Stimulated activated CD8-positive, alpha-beta memory T cell treated with anti-CD3 and anti-CD28 coated beads, Interleukin-4, amount 100 ng/mL, for 1 hour (primary cell): ENCODE measurements at places on chromosomes 7 and 10.

DNA sequence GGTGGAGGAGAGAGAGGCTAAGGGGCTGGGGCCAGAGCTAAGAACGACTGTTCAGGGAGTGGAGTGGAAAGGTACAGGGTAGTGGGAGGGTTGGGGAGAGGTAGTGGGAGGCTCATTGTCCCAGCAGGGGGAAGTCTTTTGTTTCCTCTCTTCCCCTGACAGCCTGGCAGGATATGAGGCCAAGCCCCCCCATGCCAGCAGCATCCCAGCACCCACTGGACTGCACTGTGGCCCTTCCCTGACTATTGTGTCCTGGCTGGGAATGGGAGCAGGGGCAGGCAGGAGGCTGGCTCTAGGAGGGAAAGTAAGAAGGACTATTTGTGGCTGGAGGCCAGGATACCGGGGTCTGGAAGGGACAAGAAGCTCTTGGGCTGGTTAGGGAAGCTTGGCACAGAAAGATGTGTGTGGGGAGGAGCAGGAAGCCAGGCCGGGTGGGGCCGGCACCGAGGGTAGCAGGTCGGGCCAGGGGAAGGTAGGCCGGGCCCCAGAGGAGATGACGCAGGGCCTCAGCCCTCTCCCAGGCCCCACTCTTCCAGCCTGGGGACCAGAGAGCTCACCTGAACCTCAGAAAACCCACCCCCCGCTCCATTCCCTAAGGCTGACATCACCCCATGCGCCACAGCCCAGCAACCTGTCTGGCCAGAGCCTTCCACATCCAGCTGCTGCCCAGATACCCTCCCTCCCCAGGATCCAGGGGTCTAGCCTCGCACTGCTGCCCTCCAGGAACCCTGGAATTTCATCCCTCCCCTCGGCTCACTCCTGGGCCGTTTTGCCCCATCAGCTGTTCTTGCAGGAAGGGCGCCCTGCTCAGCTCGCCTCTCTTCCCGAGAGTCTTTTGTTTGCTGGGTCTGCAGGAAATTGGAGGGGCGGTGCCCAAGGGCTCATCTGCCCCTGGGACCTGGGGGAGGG, 8.8 kb upstream of the EPHB4 start:
- no peak for DNase-seq

GRCh38 chr7:4612237-4612636, 69.9 kb upstream of the FOXK1 start:
- no peak for DNase-seq

DNA sequence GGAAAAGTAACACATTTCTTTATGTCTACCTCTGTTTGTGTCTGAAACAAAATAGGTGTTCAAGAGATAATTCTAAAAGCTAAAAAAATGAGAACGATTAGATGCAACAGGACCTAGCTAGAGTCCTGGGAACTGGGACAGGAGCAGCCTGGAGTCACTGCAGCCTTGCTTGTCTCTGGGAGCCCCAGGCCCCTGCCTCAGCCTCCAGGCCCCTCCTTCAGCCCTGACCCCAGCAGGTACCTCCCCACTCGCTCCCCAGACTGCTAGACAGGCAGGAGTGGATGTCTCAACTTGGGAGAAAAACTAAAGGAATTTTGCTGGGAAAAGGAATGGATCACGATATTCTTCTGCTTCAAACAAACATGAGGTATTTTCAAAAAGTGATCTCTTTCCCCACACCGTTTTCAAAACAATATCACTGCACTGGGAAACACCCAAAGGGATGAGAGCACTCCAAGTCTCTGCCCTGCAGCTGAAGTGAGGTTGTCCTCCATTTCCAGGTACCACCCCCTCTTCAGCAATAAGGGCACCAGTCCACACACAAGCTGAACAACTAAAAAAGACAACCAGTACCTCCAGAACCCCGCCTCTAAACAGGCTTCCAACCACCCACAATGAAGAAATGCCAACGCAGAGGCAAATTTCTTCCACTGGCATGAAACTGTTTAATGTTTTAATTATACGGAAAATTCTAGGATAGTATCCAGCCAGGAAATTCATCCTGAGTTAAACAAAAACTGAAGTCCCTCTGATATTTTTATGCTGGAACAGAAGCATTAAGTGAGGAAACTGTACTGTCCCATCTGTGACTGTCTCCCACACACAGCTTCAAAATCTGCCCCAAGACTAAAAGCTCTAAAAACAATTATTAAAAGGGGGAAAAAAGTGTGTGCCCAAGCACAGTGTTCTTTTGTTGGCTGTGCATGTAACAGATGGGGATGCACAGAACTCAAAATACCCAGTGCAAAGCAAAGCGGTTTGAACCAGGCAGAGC, 47.2 kb downstream of the XPNPEP1 start:
- no peak for DNase-seq

DNA sequence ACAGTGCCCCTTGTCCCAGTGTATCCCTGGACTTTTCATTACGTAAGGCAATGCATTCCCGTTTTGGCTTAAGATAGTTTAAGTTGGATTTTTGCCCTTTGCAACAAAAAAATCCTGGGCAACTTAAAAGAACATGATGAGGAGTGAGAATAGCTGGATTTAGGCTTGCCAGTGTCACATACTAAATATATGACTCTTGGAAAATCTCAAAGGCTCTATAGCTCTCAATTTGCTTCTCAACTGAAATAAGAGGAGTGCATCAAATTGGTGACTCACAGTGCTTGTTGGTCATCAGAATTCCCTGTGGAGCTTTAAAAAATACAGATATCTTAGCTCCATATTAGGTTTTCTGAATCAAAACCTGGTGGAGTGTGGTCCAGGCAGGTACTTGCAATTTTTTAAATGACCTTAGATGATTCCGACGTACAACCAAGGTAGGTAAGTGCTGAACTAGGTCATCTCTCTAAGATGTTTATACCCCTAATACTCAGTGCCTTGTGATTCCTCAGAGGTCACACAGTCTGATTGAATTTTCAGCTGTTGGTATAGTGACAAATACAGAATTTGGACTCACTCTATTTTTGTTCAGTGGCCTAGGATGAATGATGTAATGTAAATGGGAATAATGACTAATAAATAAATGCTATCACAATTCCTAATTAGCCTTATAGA, 33.9 kb upstream of the ORC5 start:
- DNase-seq: no peak

DNA sequence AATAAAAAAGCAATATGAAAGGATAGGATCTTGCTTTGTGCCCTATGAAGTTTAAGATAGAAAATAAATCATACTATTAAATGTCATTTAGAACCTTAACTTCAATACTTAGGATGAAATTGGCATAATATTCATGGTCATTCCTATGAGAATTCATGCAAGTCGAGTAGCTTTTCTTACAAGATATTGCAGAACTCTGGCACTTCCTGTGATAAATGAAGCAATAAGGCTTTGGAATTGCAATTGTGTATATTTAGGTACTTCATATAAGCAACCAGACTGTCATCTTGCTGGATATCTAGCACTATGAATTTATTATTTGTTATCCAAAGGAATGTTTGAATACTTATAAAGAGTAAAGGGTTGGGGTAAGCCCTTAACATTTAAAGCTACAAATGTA, 116.5 kb downstream of the ZNF438 start:
- no peak for DNase-seq

DNA sequence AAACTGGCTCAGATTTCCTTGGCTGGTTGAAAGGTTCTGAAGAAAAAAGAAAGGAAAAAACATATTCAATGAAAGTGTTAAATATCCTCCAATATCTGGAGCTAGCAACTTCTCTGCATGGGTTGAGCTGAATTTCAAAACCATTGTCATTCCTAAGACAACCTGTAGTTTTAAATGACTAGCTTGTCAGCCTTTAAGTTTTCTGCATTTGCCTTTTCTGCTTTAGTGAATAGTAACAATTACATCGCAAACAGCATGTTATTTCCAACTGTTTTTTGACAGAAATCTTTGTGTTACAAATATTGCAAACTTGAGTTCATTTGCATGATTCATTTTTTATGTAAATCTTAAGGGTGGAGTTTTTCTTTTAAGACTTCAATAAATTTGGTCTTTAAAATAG, 852.3 kb upstream of the CELF2 start:
- DNase-seq: no peak

DNA sequence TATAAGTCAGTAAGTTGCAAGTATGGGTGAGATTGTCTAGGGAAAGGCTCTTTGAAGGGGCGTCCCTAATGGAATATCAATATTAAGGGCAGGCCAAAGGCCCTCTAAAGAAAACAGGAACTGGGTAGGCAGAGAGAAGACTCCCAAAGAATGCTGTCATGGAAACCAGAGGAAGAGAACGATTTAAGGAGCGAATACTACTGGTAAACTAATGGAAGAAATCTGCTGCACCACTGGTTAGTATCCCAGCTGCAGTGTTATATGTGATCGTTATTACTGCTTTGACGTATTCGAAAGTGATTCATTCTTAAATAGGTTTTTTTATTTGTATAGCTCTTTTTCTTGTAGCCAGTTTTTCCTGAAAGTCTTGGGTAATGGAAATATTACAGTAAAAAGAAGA, 1.3 kb downstream of the CASP2 start:
- no peak for DNase-seq

- no peak for DNase-seq
Measured at GRCh38 chr10:4043897-4044665, 259.1 kb upstream of the KLF6 start.

- no peak for DNase-seq
Measured at GRCh38 chr10:556971-557637, 132.4 kb downstream of the DIP2C start.
